ENCODE measurements at places on chromosomes 16 and 17. TPM values are rescaled to one million over a fixed set of nuclear protein-coding genes. Genes with fewer than 3 reads are reported as not detected.
A peak's percentile ranks its signal among the peaks of the same experiment; 100 is the strongest.

Gene ITGA2B
- 4.6 TPM for total RNA-seq

Gene RGS11
- total RNA-seq: 3.5 TPM

Gene MYH3
- total RNA-seq: 3.5 TPM

Gene MT1F
- 36.7 TPM for total RNA-seq

Gene SPNS2
- total RNA-seq: 7.9 TPM

Gene ADGRG3
- 10.6 TPM for total RNA-seq

Gene GCGR
- total RNA-seq: not detected

GRCh38 chr16:56108056-56108471 is 83.2 kb upstream of the GNAO1 start:
- H3K36me3 ChIP-seq: no peaks in the 10 kb centered on the region
- H3K27me3 ChIP-seq: no peaks in the 10 kb centered on the region
- no peak overlapping the region for H3K4me3 ChIP-seq
- H3K4me1 ChIP-seq: no peaks in the 10 kb centered on the region
- peak; percentile 75 for DNase-seq

DNA sequence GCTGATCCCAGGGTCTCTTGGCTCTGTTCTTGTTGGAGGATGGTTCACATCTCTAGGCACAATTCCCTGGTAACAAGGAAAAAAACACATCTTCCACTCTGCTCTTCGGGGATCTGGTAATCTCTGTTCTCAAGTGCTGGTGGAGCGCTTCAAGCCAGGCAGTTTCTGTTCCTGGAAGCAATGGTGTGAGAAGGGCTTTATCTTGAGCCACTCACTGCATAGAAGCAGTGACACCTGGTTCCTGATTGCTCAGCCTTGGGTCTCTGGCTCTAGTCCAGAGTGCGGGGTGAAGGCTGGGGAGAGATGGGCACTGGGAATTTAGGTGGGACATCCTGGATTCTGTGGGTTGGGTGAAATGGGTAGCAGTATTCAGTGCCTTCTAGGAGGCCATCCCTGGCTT is 14.1 kb downstream of the AKAP1 start:
- no peak overlapping the region for H3K27ac ChIP-seq
- DNase-seq: peak; percentile 40
- no peaks in the 10 kb centered on the region for H3K27me3 ChIP-seq
- peaks cover 52% of the 10 kb centered on the region for H3K4me1 ChIP-seq
- H3K36me3 ChIP-seq: no peaks in the 10 kb centered on the region
- no peak overlapping the region for H3K4me3 ChIP-seq

- H3K4me3 ChIP-seq: no peak overlapping the region
- no peaks in the 10 kb centered on the region for H3K4me1 ChIP-seq
- no peak overlapping the region for H3K27ac ChIP-seq
- H3K27me3 ChIP-seq: no peaks in the 10 kb centered on the region
- peak; percentile 33 for DNase-seq
- H3K36me3 ChIP-seq: no peaks in the 10 kb centered on the region
Observed at GRCh38 chr17:41324180-41325075, 8.9 kb upstream of the KRTAP17-1 start.

GRCh38 chr17:31321481-31321880 is at the start of gene EVI2A:
EVI2A (minus strand) TSS chr17:31321622; CDS start chr17:31319013, 2,609 bp downstream.
- H3K27ac ChIP-seq: no peak within 1 kb of the TSS
- no peak within 1 kb of the TSS for H3K4me3 ChIP-seq
- H3K27me3 ChIP-seq: no peaks in the 10 kb centered on the region
- peaks cover 3% of the 10 kb centered on the region for H3K4me1 ChIP-seq

DNA sequence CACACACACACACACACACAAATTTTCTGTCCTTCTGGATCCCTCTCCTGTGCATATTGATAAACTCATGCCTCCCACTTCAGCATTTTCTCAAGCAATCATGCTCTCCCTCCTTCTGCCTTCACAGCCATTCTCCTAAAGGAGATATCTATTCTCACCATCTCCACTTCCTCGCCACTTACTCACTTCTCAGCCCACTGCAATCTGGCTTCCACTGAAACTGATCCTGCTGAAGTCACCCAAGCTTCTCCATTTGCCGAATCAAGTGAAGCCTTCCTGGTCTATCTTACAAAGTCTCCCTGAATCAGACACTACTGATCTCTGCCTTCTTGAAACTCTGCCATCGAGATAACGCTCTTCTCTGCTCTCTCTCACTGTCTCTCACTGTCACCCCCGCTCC is 54.0 kb upstream of the GNAO1 start:
- H3K27ac ChIP-seq: no peak overlapping the region
- DNase-seq: no peak
- H3K36me3 ChIP-seq: no peaks in the 10 kb centered on the region
- no peaks in the 10 kb centered on the region for H3K4me1 ChIP-seq

GRCh38 chr17:35453171-35453570 is 4.6 kb upstream of the SLFN13 start:
- H3K27me3 ChIP-seq: no peaks in the 10 kb centered on the region
- H3K4me1 ChIP-seq: peaks cover 6% of the 10 kb centered on the region
- no peak overlapping the region for H3K27ac ChIP-seq
- no peaks in the 10 kb centered on the region for H3K36me3 ChIP-seq

DNA sequence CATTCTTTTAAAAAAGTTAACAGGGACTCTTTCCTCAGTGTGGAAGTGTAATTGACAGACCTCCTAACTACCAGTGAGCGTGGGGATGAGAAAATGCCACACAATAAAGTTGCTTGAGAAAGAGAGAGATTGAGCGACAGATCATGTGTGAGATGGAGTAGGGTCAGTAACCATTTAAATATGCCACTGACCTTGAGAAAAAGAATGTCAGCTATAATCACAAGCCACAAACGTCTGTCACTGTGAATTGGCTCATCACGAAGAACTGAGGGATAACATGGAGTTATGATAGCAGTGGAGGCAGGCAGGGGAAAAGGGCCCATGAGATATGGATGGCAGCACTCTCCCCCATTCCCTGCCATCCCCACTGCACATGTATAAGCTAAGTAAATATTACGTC is 253.9 kb downstream of the SLC39A11 start:
- no peaks in the 10 kb centered on the region for H3K36me3 ChIP-seq
- no peaks in the 10 kb centered on the region for H3K4me1 ChIP-seq
- H3K27me3 ChIP-seq: no peaks in the 10 kb centered on the region
- DNase-seq: no peak
- no peak overlapping the region for H3K4me3 ChIP-seq

- no peak for DNase-seq
- H3K27ac ChIP-seq: no peak overlapping the region
- H3K4me3 ChIP-seq: no peak overlapping the region
- H3K36me3 ChIP-seq: no peaks in the 10 kb centered on the region
- no peaks in the 10 kb centered on the region for H3K27me3 ChIP-seq
Observed at GRCh38 chr17:57713140-57713539, 32.0 kb downstream of the CCDC182 start.

DNA sequence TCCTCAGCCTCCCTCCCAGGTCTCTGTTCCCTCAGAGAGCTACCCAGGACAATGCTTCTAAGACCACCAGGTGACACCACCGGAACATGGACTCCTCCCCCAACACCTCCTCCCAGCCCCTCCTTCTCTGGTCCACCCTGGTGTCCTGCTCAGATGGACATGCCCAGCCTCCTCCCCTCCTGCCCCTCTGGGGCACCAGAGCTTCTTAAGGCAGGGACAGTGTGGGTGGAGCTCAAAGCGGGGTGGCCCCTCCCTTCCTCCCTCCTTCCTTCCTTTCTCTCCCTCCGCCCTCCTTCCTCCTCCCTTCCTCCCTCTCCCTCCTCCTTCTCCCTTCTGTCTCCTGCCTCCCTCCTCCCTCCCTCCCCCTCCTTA is 22.7 kb downstream of the TRPV3 start:
- H3K27ac ChIP-seq: no peak overlapping the region
- H3K27me3 ChIP-seq: no peaks in the 10 kb centered on the region
- H3K36me3 ChIP-seq: no peaks in the 10 kb centered on the region
- H3K4me3 ChIP-seq: no peak overlapping the region
- H3K4me1 ChIP-seq: no peaks in the 10 kb centered on the region

- H3K36me3 ChIP-seq: peaks cover 56% of the 10 kb centered on the region
- no peaks in the 10 kb centered on the region for H3K27me3 ChIP-seq
- no peak for DNase-seq
- H3K27ac ChIP-seq: no peak overlapping the region
- H3K4me1 ChIP-seq: no peaks in the 10 kb centered on the region
Observed at GRCh38 chr17:82465023-82465603, 6.6 kb downstream of the NARF start.

DNA sequence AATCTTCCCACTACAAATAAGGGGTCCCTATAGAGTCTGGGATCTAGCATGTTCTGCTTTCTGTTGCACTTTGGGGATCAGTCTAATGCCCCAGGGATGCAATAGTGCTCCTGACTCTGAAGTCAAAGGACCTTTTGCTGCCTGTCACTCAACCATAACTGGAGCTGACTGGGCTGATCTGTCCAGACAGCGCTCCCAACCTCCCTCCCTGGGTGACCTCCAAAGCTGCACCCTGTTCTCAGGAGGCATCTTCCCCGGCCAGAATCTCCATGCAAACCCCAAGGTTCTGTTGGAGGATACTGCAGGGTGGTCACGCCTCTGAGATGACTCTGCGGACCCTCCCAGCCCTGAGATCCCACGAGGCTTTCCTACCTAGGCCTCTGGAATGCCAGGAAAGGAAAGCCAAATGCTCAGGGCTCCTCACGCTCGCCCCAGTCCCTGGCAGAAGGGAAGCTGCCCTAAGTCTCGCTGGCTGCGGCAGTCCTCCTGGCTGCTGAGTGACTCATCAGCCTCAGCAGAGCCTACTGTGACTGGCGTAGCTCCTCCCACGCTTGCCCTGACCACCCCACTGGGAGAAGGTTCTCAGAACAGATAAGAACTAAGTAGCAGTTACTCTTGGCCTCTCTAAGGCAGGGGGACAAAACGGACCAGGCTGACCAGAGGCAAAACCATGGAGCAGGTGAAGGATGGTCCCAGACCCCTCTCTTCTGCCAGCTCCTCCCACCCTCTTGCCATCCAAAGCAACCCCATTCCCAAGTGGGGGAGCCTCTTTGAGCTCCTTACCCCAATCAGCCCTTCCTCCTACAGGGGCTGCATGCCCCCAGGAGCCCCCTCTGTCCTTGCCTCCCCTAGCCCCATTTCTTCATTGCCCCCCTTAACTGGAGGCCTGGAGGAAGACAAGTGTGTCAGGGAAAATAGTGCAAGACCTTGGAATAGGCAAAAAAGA is 124.1 kb upstream of the TNRC6C start:
- no peaks in the 10 kb centered on the region for H3K27me3 ChIP-seq
- no peak overlapping the region for H3K4me3 ChIP-seq
- peak; percentile 22 for DNase-seq

GRCh38 chr16:86212706-86213436 is 297.5 kb upstream of the FOXF1 start:
- no peak overlapping the region for H3K27ac ChIP-seq
- no peaks in the 10 kb centered on the region for H3K27me3 ChIP-seq

DNA sequence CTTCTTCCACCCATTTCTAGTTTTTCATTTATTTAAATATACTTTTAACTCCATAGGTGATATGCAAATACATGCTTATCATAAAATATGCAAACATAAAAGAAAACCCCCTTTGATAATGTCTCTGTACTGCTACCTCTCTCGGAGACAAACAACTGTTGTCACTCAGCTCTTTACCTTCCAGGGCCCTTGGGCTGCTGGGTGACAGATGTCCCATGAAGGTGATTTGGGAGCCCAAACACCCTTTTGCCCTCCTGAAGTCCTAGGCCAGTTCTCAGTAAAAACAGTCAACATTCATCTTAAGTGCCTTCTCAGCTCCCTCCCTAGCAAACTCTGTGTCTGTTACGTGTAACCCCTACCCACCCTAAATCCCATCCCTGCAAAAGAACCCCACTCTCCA is 37.5 kb downstream of the CHD9 start:
- peaks cover 47% of the 10 kb centered on the region for H3K4me1 ChIP-seq
- no peak overlapping the region for H3K27ac ChIP-seq
- no peak for DNase-seq

- DNase-seq: no peak
- peaks cover 7% of the 10 kb centered on the region for H3K36me3 ChIP-seq
- no peaks in the 10 kb centered on the region for H3K4me1 ChIP-seq
- H3K27me3 ChIP-seq: no peaks in the 10 kb centered on the region
- H3K27ac ChIP-seq: no peak overlapping the region
Observed at GRCh38 chr17:37527249-37527851, 37.7 kb downstream of the DUSP14 start.

GRCh38 chr17:57071991-57072944 is 12.8 kb upstream of the AKAP1 start:
- no peak overlapping the region for H3K27ac ChIP-seq
- no peaks in the 10 kb centered on the region for H3K4me1 ChIP-seq
- no peak for DNase-seq
- H3K4me3 ChIP-seq: no peak overlapping the region
- no peaks in the 10 kb centered on the region for H3K27me3 ChIP-seq
- H3K36me3 ChIP-seq: no peaks in the 10 kb centered on the region

DNA sequence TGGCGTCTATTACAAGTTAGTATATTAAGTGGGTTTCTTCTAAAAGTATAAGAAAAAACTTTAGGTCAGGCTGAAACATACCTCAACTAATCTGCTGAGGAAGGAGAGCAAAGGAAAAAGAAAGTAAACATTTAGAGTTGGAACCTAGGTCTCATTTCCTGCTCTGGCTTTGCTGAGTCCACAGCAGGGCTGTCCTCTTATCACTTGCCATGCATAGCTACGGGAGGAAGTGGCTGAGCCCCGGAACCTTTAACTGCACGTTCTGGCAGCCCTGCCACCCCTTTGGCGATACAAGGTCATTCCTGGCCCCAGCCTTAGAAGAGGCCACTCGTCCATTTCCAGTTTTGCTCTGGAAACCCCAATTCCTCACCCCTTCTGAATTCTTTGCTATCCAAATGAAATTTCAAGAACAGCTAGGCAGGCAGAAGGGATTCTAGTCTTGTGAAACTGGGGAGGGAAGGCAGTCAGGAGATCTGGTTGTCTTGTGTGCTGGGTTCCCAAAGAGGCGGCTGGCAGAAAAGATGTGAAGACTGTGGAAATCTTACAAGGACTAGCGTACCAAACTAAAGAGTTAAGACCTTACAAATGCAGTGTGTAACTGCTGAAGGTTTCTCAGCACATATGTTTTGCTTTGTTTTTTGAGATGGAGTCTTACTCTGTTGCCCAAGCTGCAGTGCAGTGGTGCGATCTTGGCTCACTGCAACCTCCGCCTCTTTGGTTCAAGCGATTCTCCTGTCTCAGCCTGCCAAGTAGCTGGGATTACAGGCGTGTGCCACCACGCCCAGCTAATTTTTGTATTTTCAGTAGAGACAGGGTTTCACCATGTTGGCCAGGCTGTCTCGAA is 19.1 kb downstream of the WIPI1 start:
- H3K4me1 ChIP-seq: peaks cover 11% of the 10 kb centered on the region
- peak overlapping the region; percentile 53 for H3K27ac ChIP-seq
- H3K4me3 ChIP-seq: no peak overlapping the region
- no peak for DNase-seq
- peaks cover 32% of the 10 kb centered on the region for H3K36me3 ChIP-seq
- H3K27me3 ChIP-seq: no peaks in the 10 kb centered on the region

DNA sequence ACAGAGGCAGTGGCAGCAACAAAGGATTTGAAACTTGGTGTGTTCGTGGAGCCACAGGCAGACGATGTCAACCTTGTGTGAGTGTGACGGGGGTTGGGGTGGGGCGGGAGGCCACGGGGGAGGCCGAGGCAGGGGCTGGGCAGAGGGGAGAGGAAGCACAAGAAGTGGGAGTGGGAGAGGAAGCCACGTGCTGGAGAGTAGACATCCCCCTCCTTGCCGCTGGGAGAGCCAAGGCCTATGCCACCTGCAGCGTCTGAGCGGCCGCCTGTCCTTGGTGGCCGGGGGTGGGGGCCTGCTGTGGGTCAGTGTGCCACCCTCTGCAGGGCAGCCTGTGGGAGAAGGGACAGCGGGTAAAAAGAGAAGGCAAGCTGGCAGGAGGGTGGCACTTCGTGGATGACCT is 25.5 kb downstream of the STH start:
- no peaks in the 10 kb centered on the region for H3K27me3 ChIP-seq
- H3K4me1 ChIP-seq: peaks cover 14% of the 10 kb centered on the region
- no peak overlapping the region for H3K4me3 ChIP-seq
- no peak for DNase-seq

All from thyroid gland (tissue), 4 donors.